NCI-H1105 treated with DMSO at 0.1 percent for 48 hours (cell line): ENCODE measurements at places on chromosomes 3 and 15.

DNA sequence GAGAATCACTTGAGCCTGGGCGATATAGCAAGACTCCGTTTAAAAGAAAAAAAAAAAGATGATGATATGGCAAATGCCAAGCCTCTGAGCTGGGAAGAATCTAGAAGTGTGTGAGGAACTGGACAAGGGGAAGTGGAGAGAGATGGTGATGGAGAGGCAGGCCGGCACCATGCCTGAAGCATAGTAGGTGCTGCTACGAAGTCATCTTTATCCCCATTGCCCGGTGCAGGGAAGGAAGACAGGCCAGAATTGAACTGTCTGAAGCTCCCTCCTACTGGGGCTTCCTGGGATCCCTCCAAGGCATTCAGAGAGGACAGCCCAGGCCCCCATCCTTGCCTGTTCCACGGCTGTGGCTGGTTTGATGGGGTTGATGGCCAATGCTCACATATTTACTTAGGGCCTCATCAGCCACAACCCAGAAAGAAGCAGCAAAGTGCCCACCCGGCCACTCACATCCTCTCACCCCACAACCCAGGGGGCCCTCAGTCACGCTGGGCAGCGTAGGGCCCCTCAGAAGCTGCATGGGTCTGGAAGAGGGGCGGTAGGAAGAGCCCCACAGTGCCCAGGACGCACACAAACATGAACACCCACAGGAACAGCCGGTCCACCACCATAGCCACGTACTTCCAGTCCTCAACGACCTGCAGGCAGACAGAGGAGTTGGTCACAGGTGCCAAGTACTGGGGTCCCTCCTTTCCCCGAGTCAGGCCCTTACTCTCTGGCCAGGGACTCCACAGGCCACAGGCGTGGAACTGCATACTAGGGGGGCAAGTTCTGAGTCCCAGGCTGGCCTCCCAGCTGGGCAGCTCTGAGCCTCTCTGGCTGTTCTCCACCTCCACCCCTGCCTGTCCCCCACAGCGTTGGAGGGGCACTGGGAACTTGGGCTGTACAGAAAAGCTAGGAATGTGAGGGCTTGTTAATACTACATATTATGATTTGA lies 4.1 kb upstream of the CHRNA3 start:
- no peak for DNase-seq

DNA sequence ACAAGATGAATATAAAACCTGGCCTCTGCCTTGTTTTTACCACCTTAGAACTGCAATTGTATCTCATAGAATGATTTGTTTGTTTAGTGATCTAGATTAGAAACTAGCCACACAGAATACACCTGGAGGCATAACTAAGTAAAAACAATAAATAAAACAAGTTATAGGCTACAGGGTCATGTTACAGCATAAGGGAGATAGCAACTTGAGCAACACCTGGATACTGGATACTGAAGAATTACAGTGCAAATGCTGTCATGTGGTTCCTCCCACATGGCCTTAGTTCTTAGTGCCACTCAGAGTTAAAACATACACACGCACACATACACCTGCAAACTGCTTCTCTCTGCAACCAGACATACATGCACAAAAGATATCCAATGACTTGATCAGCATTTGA lies 563.4 kb upstream of the DPPA4 start:
- DNase-seq, result peak; percentile 86

GRCh38 chr3:14716591-14716990 lies 41.6 kb downstream of the C3orf20 start:
- no peak for DNase-seq

GRCh38 chr3:69993757-69994156 lies 5.8 kb upstream of the SAMMSON start:
- no peak for DNase-seq

DNA sequence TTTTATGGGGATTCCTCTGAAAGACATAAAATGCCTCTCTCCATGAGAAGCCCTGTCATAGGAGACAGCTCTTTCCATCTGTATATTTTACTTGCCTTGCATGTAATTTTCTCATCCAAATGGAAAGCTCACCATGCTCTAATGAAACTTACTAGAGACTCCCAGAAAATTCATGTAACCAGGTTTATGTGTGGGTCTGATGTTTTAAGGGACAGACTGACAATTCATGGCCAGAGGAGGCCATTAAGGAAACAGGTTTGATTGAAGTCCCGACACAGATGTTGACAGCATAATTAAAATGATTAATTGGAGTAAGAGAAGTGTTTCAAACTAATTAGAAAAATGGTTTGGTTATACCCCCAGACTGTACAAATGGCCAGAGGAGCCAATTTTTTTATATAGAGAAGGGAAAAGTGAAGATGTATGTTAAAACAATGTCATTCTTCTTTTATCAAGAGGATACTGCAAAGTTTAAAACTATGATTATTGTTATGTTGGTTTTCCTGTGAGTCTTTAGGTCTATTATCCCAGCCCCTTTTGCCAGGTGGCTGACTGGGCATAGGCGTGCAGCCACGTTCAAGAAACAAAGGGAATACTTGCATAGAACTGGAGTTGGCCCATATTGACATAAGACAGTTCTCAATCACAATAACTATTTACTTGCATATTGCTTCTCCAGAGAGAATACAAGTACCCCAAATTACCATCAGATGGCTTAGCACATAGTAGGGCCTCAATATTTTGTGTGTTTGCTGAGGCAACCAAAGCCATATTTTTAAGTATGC lies 64.8 kb downstream of the RBMS3 start:
- DNase-seq, result no peak

DNA sequence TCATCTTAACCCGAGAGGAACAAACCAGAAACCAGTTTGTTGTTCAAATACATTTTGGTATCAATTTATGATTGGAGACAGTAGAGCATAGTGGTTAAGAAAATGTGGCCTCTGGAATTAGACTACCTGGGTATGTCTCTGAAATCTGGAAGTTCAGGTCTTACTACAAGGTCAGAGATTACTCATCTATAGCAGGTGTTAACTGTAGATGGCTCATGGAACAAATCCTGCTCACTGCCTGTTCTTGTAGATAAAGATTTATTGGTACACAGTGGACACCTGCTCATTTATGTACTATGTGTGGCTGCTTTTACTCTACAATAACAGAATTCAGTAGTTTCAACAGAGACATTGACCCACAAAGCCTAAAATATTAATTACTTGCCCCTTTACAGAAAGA lies 413.3 kb downstream of the CNTN6 start:
- no peak for DNase-seq
